Stimulated activated naive CD4-positive, alpha-beta T cell (primary cell): ENCODE measurements at places on chromosomes 3 and 15.

DNA sequence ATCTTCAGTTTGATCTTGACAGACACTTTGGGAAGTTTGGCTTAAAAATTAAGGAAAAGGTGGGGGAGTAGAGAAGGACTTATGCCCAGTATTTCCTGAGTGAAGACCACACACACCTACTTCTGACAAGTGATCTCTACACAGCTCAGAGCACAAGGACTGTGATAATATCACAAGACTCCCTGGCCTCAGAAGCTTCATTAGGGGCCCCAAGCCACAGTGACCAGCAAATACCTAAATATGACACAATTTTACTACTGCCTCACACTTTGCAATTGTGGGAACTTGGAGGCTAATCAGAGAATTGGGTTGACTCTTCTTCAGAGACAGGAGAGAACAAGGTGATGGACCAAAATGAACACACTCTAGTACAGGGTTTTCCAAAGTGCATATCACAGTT is 2.6 kb downstream of the ILDR1 start:
- DNase-seq, result no peak

DNA sequence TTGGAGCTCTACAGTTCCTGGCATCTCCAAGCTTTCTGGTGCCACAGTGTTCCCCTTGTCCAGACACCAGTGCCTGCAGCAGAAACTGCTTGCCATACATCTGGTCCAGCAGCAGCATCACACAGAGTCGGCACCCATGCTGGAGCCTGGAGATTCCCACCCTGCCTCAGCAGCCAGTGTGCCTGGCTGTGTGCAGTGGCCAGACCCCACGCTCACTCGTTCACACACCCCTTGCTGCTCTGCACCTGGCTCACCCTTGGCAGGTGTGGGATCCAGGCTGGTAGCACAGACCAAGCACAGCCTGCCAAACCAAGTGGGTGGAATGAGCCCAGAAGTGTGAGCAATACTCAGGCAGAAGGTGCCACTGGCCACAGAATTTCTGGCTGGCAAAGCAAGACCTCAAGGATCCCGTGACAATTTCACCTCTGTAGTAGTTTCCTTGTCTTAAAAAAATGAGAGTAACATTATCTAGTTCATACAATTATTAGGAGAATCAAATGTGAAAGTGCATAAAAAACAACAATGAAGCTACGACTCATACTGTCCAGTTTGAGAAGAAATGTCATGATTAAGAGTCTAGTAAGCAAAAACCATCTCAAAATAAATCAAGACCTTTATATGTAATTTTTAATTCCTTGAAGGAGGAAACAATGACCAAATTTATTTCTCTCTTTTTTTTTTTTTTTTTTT is 22.9 kb upstream of the ZBED2 start:
- DNase-seq, result no peak

- no peak for DNase-seq
Observed at GRCh38 chr3:70829092-70829491, 516.7 kb upstream of the MDFIC2 start.

GRCh38 chr3:134311693-134312071 is 61.0 kb upstream of the RYK start:
- no peak for DNase-seq

DNA sequence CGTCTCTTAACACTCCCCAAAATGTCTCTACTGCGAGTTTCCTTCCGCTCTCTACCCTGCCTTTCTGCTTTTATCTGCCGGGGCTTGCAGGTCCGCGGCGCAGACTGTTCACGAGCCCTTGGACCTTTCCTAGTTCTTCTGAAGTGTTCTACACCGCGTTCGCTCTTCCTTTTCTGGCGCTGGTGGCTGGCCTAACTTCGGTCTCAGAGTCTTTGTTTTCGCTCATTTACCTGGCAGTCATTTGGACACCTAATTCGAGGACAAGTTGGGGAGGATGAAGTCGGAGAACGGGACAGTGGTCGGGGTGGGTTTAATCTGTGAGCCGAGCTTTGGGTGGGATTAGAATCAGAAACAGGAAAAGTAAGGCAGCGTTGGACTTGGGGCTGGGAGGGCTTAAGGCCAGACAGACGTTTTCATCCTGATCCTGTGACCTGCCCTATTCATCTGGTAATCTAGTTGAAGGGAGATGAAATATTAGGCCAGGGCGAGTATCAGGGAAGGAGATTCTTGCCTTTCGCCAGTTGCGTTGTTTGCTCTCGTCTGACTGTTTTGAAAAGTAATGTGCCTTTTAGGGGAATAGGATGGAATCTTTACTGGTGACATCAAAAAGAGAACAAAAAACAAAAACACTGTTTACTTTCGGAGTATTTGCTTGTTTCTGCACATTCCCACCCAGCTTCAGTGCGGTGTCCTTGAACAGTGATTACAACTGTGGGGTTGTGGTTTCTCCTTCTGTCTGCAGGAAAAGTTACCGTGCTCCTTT is 1.8 kb downstream of the DIPK2A start:
- no peak for DNase-seq
